ENCODE measurements at places on chromosomes 4 and X. TPM values are rescaled to one million over a fixed set of nuclear protein-coding genes. Genes with fewer than 3 reads are reported as not detected.

SAGE1 gene
- total RNA-seq, result not detected

DNA sequence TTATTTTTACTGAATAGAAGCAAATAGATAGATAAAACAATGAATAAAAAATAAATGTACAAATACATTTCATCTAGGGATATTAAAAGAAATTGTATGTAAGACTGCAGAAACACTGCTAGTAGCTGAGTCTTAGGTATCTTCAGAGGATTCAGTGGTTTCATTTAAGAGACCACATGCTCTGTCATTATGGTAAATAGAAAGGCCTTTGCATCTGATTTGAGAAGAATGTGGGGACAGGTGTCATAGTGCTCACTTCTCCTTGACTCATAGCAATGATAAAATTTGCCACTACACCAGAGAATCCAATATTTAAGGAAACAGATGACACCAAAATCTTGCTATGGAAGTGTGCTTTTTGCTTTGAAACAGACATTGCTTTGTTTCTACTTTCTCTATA lies 59.8 kb upstream of the PPP1R2C start:
- H3K27ac ChIP-seq, result no peak overlapping the region
- H3K27me3 ChIP-seq, result no peaks in the 10 kb centered on the region
- no peaks in the 10 kb centered on the region for H3K4me1 ChIP-seq
- H3K4me3 ChIP-seq, result no peak overlapping the region

DNA sequence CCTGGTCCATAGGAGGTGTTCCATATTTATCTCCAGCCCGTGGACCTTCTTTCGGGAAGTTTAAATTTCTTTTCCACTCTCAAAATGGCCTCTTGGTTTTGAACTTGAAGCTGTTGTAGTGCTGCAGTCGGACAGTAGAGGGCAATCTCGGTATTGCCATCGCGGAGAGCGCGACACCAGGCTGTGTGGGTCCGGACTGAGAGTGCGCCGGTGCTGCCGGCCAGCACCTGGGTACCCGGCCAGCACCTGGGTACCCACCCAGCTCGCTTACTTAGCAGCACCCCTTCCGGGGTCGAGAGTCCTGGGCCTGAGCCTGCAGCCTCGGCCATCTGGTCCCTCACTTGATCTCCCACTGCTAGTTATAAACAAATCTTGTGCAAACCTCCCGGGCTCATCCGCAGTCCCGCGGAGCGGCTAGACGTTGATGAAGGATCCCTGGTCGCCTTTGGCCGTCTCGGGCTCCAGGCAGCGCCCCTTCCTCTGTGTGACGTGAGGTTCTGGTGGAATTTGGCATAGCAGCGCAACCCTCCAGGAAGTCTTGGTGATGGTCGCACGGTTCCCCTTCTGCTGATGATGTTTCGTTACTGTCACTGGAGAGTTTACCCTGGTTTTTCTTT lies 18.0 kb downstream of the FAM9A start:
- H3K4me1 ChIP-seq, result no peaks in the 10 kb centered on the region
- no peaks in the 10 kb centered on the region for H3K36me3 ChIP-seq
- no peak for DNase-seq
- H3K27me3 ChIP-seq, result no peaks in the 10 kb centered on the region
- no peak overlapping the region for H3K4me3 ChIP-seq

- no peak overlapping the region for H3K27ac ChIP-seq
- no peaks in the 10 kb centered on the region for H3K27me3 ChIP-seq
- no peaks in the 10 kb centered on the region for H3K36me3 ChIP-seq
- no peaks in the 10 kb centered on the region for H3K4me1 ChIP-seq
Measured at GRCh38 chr4:69524706-69525105, 29.0 kb upstream of the UGT2B4 start.

GRCh38 chrX:134010690-134011089 lies 25.3 kb upstream of the GPC3 start:
- H3K4me1 ChIP-seq, result no peaks in the 10 kb centered on the region
- H3K36me3 ChIP-seq, result no peaks in the 10 kb centered on the region
- no peak overlapping the region for H3K4me3 ChIP-seq
- no peak for DNase-seq

DNA sequence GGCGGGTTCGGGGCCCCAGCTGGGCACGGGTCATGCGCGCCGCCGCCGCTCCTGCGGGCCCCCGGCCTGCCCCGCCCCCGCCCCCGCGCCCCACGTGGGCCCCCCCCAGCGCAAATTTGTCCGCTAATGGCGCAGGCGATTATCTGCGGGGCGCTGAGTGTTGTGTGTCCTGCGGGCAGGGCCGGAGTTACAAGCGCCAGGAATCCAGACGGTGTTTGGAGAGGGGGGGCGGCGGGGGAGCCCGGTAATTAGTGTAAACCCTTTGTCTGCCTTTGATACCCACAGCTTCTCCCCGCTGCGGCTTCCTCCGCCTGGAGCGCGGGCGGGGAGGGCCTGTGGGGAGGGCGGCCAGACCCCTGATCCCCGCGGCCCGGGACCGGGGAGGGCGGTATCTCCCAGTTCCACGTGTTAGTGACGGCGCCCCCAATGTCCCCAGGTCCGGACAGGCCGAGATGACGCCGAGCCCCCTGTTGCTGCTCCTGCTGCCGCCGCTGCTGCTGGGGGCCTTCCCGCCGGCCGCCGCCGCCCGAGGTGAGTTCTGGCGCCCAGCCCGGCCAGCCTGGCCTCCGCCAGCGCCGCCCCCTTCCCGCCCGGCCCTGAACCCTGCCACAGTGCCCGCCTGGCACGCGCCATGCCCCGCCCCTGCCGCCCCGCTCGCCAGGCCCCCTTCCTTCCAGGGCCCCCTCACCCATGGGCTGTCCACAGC lies 761 bp downstream of the FGFRL1 start:
- no peaks in the 10 kb centered on the region for H3K36me3 ChIP-seq
- peaks cover 30% of the 10 kb centered on the region for H3K4me1 ChIP-seq
- no peak overlapping the region for H3K27ac ChIP-seq
- DNase-seq, result no peak
- H3K4me3 ChIP-seq, result peak overlapping the region; percentile 67

- H3K4me1 ChIP-seq, result no peaks in the 10 kb centered on the region
- H3K36me3 ChIP-seq, result no peaks in the 10 kb centered on the region
- no peak overlapping the region for H3K4me3 ChIP-seq
- DNase-seq, result no peak
- H3K27me3 ChIP-seq, result no peaks in the 10 kb centered on the region
Measured at GRCh38 chr4:113919611-113920010, 59.8 kb downstream of the ARSJ start.

DNA sequence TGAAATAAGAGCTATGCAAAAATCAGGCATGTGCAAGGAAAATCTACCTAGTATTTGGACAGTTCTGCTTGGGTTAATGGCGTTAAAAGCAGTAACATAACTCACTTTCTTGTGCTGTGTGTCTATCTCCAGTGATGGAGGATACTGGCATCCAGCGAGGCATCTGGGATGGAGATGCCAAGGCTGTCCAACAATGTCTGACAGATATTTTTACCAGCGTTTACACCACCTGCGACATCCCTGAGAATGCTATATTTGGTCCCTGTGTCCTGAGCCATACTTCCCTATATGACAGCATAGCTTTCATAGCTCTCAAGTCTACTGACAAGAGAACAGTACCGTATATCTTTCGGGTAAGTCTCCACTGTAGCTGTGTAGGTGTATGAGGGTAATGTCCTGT lies 2.6 kb downstream of the PRDM8 start:
- no peaks in the 10 kb centered on the region for H3K36me3 ChIP-seq
- H3K27me3 ChIP-seq, result peaks cover 89% of the 10 kb centered on the region
- DNase-seq, result no peak
- H3K27ac ChIP-seq, result no peak overlapping the region
- peaks cover 37% of the 10 kb centered on the region for H3K4me1 ChIP-seq
- H3K4me3 ChIP-seq, result no peak overlapping the region

- no peak for DNase-seq
- no peaks in the 10 kb centered on the region for H3K36me3 ChIP-seq
- no peaks in the 10 kb centered on the region for H3K4me1 ChIP-seq
Measured at GRCh38 chr4:121991968-121992367, 40.1 kb upstream of the TRPC3 start.

GRCh38 chr4:7742807-7743280 lies 196.8 kb downstream of the AFAP1 start:
- no peak overlapping the region for H3K4me3 ChIP-seq
- H3K27me3 ChIP-seq, result peaks cover 14% of the 10 kb centered on the region
- no peak overlapping the region for H3K27ac ChIP-seq
- no peaks in the 10 kb centered on the region for H3K36me3 ChIP-seq
- no peaks in the 10 kb centered on the region for H3K4me1 ChIP-seq

CISD2 gene
- total RNA-seq, result 17.1 TPM

- H3K27me3 ChIP-seq, result no peaks in the 10 kb centered on the region
- peak; percentile 76 for DNase-seq
- peak overlapping the region; percentile 14 for H3K4me3 ChIP-seq
- H3K4me1 ChIP-seq, result peaks cover 32% of the 10 kb centered on the region
Measured at GRCh38 chr4:8247047-8247930, 22.3 kb upstream of the HTRA3 start.

DNA sequence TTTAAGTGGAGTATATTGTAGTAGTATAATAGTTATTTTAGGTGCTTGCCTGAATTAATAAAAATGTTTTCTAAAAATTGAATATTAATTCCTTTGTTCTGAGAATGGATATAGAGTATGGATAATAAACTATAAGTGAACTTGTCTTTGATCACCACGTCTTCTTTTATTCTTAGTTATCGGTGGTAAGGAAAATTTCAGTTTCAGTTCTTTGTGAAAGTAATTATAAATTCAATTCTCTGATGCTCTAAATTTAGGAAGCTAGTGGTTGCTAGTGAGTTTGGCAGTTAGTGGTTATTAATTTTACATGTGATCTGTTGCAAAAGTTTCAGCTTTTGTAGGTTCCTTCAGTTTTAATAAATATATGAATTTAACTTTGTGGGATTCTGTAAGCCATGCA lies 30.8 kb downstream of the MRPL1 start:
- peaks cover 61% of the 10 kb centered on the region for H3K36me3 ChIP-seq
- no peaks in the 10 kb centered on the region for H3K27me3 ChIP-seq
- H3K4me1 ChIP-seq, result no peaks in the 10 kb centered on the region
- H3K4me3 ChIP-seq, result no peak overlapping the region
- no peak for DNase-seq
- H3K27ac ChIP-seq, result no peak overlapping the region

DNA sequence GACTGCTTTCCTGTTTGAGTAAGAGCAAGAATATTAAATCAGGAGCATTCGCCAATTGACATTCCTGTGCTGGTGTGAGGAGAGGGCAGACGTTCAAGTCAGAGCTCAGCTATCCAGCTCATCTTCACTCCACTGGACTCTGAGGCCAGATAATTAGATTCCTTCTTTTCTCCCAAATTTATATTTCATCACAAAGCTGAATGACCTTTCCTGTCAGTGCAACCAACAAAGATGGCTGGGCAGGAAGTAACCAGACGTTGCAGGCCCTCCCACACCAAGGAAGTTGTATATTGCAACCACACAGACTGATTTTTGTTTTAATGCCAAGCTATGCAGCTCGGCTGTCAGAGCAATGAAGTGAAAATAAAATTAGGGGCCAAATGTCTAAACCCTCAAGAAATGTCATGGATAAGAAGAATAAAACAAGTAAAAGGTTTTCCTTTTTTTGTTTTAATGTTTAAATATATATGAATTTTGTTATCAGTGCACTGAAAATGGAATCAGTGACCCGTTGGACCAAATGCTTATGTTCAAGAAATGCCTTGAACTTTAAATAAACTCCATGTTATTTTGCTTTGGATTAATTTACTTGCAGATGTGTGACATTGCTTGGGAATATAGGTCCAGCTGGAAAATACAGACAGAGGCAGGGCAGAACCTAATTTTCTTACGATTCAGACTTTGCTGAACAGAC lies 578.9 kb upstream of the FAT1 start:
- no peak overlapping the region for H3K27ac ChIP-seq
- H3K36me3 ChIP-seq, result no peaks in the 10 kb centered on the region
- no peak for DNase-seq
- H3K27me3 ChIP-seq, result no peaks in the 10 kb centered on the region
- no peaks in the 10 kb centered on the region for H3K4me1 ChIP-seq

GRCh38 chr4:74120086-74120485 lies 21.1 kb upstream of the CXCL2 start:
- H3K4me1 ChIP-seq, result peaks cover 41% of the 10 kb centered on the region
- no peaks in the 10 kb centered on the region for H3K27me3 ChIP-seq
- no peak overlapping the region for H3K4me3 ChIP-seq
- H3K36me3 ChIP-seq, result no peaks in the 10 kb centered on the region

DNA sequence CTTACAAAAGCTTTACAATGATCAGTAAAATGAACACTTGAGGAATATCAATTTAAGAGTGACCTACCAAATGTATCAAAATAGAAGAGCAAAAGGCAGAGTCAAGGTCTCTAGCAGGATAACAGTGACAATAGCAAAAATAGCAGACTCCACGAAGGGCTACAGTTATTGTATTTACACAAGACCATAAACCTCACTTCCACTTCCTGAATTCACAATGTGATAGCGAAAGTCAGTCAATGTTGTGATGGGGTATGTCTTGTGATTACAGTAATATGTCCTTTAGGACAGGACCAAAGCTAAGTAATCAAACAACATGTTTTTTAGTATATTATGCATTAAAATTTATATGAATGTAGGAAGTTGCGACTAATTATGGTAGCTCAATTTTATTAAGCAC lies 139.6 kb downstream of the IQCM start:
- no peaks in the 10 kb centered on the region for H3K4me1 ChIP-seq
- no peak overlapping the region for H3K27ac ChIP-seq
- no peak overlapping the region for H3K4me3 ChIP-seq
- H3K27me3 ChIP-seq, result no peaks in the 10 kb centered on the region

- H3K36me3 ChIP-seq, result no peaks in the 10 kb centered on the region
- peaks cover 29% of the 10 kb centered on the region for H3K27me3 ChIP-seq
- no peak overlapping the region for H3K27ac ChIP-seq
- no peak overlapping the region for H3K4me3 ChIP-seq
- DNase-seq, result no peak
- H3K4me1 ChIP-seq, result no peaks in the 10 kb centered on the region
Measured at GRCh38 chr4:183610033-183610432, 49.0 kb downstream of the RWDD4 start.

GRCh38 chr4:99205153-99205979 lies 13.7 kb downstream of the ADH6 start:
- peak overlapping the region; percentile 25 for H3K27ac ChIP-seq
- H3K4me1 ChIP-seq, result peaks cover 9% of the 10 kb centered on the region

SRD5A3 gene
- 6.8 TPM for total RNA-seq

DNA sequence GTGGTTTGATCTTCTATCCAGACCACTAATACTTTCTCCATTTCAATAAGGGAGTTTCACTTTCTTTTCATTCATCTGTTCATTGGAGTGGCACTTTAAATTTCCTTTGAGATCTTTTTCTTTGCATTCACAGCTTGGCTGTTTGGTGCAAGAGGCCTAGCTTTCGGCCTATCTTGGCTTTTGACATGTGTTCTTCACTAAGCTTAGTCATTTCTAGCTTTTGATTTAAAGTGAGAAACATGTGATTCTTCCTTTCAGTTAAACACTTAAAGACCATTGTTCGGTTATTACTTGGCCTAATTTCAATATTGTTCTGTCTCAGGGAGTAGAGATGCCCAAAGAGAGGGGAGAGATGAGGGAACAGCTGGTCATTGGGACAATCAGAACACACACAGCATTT lies 24.3 kb downstream of the CXCL13 start:
- no peaks in the 10 kb centered on the region for H3K27me3 ChIP-seq
- H3K4me1 ChIP-seq, result no peaks in the 10 kb centered on the region
- no peak for DNase-seq
- H3K36me3 ChIP-seq, result no peaks in the 10 kb centered on the region
- no peak overlapping the region for H3K4me3 ChIP-seq

- no peak for DNase-seq
- no peak overlapping the region for H3K4me3 ChIP-seq
- no peaks in the 10 kb centered on the region for H3K4me1 ChIP-seq
- H3K27me3 ChIP-seq, result no peaks in the 10 kb centered on the region
- H3K27ac ChIP-seq, result no peak overlapping the region
- no peaks in the 10 kb centered on the region for H3K36me3 ChIP-seq
Measured at GRCh38 chr4:108861334-108861733, 98.5 kb upstream of the ETNPPL start.

All from left ventricle myocardium inferior (tissue), 1 donor.